Stimulated activated CD4-positive, alpha-beta T cell treated with anti-CD3 and anti-CD28 coated beads, Interleukin-2, amount 100 ng/mL, for 24 hours (primary cell): ENCODE measurements at places on chromosomes 16 and 17.

DNA sequence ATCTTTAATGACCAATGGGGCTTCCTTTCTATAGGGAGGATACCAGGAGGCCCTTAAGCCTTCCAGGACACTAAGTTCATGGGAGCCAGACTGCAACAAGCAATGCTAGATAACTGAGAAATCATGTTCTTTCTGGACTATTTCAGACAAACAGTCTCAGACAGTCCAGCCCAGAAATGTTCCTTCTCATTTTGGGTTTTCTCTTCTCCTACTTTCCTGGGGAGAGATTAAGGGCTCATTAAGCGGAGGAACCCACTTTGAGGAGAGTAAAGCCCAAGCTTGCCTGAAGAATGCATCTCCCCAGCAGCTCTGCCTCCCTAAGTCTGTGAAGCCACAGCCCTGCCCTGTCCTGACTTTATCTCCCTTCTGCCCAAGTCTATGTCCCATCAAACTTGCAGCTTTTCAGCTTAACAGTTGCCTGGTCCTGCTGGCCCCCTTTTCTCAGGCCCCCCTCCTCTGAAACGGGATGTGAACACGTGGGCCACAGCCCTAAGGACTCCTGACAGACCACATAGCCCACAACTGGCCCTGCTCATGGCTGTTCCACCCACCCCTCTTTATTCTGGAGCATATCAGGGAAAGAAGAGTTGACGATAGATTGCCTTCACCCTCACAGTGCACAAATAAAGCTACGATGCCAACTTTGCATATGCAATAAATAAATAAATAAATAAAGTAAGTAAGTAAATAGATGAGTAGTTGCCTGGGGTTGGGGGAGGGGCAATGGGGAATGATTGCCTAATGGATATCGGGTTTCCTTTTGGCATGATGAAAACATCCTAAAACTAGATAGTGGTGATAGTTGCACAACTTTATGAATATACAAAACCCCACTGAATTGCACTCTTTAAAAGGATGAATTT lies 111.0 kb downstream of the N4BP1 start:
- no peak for DNase-seq

GRCh38 chr17:6458460-6458950 lies 14.2 kb downstream of the PIMREG start:
- no peak for DNase-seq

DNA sequence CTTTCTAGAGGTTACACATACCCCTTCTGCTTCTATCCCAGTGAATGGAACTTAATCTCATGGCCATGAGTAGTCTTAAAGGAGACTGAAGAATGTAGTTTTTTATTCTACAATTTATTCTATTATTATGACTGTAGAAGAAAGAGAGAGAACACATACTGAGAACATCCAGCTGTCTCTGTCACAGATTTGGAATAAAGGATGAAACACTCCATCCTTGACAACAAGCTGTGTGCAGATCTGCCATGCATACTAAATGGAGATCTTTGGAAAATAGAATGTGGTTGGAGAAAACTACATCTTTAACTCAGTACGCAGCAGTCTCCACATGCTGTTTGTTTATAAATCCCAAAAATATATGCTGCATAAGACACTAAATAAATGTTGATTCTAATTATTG lies 54.1 kb upstream of the NUDT7 start:
- DNase-seq: no peak

- DNase-seq: no peak
These were observed 9.7 kb upstream of the ARL2BP start for GRCh38 chr16:57235128-57236021.

GRCh38 chr16:27531826-27532800 lies 17.6 kb downstream of the GTF3C1 start:
- DNase-seq: no peak

DNA sequence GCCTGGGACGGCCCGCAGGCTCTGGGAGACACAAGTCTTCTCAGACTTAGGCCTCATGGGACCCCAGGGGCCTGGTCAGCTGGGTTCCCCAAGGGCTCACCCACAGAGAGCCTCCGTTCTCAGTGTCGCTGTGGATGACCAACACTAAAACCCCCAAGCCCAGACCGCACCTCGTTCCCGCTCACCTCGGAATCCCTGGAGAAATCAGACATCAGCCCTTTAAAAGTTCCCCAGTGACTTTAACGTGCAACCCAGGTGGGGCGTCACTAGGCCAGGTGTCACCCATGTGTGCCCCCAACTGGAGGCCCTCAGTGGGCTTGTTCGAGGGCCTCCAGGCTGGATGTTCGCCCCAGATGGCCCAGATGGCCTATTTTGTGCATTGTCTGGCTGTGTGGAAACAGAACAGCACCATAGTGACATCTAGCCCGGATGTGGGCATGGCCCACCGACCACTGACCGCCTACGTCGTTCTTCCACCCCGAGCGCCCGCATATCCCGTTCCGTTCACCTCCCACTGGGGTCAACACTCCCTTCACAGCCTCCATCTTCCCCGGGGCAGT lies 52.3 kb upstream of the DNAH17 start:
- no peak for DNase-seq

- no peak for DNase-seq
These were observed 1.1 kb upstream of the SMTNL2 start for GRCh38 chr17:4583206-4583605.

- no peak for DNase-seq
These were observed 10.6 kb downstream of the RSPRY1 start for GRCh38 chr16:57196753-57197152.

GRCh38 chr17:48996722-48997102 lies 473 bp upstream of the IGF2BP1 start:
- DNase-seq: no peak

DNA sequence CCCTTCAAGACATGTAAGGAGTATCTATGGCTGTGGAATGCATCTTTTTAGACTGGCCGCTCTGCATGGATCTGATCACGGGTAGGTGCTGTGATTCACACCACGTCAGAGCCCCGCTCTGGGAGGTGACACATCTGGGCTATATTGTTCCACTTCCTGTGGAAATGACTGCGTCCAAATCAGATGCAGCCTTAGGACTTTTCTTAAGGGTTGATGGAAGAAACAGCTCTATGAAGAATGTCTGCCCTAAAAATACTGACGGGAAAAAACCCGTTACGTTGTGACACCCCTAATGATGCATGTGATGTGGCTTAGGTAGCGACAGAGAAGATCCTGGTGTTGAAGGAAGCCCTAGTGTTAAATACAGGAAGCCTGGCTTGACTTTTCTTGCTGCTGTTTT lies 12.2 kb downstream of the BANP start:
- peak; percentile 72 for DNase-seq

DNA sequence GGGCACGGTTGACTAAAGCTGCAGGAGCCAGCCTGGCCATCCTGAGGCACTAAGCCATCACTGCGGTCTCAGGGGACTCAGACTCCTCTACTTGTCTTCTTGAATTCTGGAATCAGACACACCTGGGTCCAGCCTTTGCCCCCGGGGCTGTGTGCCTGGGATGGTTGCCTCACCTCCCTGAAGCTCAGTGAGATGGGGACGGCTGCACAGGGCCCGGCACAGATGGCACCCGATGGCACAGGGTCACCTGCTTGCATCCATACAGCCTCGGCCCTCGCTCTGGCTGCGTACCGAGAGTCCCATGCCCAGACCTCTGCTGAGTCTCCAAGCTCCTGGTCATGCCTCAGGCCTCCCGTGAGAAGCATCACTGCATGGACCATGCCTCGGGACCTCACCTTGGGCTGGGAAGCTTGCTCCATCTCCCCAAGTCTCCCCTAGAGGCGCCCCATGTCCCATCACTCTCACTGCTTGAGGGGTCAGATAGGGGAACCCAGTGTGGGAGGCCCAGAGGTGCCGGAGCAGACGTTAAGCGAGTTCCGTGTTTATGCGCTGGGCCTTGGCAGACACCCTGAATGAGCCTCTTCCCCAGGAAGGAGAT lies 316.3 kb downstream of the SEC14L1 start:
- DNase-seq: peak; percentile 58

- no peak for DNase-seq
These were observed 167.7 kb upstream of the CIBAR2 start for GRCh38 chr16:85279825-85280545.

DNA sequence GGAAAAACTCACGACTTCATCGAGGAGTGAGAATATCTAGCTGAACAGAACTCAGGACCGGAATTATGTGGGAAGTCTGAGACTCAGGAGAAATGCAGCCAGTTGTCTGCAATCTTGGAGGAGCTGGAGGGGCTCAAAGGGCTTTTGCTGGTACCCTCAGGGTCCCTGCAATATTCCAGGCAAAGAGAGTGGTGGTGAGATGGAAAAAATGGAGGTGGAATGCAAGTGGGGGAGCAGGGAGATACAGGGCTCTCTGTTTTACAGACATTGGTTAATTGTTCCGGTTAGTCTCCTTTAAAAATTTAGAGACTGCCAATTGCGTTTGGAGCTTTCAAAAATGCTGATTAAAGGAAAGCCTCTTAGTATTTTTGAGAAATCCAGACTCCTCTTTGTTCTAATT lies 18.2 kb upstream of the HP start:
- no peak for DNase-seq

DNA sequence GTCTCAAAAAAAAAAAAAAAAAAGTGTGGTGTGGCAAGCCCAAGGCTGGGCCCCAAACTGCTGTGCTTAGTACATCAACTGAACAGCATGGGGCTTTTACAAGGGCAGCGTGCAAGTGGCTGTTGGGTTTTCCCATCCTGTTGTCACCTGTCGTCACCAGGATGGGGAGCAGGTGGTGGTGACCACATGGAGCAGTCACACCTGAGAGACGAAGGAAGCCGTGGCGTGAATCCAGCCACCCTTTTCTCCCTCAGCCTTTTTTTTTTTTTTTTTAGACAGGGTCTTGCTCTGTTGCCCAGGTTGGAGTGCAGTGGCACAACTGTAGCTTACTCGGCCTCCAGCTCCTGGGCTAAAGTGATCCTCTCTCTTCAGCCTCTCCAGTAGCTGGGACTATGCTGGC lies 4.1 kb upstream of the MRPL58 start:
- DNase-seq: no peak

GRCh38 chr17:29193146-29193545 lies 12.9 kb upstream of the MYO18A start:
- DNase-seq: no peak

DNA sequence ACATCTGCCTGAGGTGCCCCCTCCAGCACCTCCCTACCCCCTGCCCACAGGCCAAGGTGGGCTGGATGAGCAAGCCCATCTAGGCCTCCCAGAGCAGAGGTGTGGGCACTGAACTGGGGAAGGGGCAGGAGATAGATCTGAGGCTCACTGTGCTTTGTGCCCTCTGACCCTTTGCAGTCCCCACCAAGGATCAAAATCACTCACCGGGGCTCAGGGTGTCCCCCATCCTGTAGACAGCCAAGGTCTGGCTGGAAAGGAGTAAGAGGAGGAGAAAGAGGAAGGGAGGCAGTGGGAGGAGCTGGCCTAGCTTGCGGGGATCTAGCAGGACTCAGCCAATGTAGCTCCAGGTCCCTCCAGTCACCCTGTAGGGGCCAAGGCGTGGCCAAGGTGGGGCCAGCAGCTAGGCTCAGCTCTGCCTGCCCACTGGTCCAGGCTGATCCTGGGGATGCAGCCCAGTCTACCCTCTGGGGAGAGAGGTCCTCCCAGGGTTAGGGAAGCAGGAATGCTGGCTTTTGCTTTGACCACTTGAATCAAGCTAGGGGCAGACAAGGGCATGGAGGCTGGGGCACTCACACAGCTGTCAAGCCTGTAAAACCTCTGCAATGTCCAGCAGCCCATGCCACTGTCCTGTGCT lies 1.8 kb downstream of the SLC12A4 start:
- no peak for DNase-seq

DNA sequence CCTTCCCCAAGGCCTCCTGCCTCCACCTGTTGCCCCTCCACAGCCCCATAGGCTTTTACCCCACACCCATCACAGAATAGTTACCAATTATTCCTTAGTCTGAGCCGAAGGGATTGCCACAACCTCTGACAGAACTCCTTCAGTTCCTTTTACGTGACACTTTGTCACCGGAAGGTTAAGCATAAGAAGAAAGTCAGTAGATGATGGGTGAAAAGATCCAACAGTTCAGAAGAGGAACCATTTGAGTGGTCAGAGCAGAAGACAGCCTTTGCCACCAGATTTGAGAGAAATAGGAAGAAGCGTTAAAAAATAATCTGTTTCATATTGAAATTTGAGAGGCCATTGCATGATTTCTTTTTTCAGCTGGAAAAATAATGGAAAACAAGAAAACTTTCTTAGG lies 1.2 kb downstream of the SRR start:
- no peak for DNase-seq

GRCh38 chr17:850851-851763 lies 69.0 kb downstream of the MRM3 start:
- no peak for DNase-seq

- peak; percentile 74 for DNase-seq
These were observed at the start of gene SMARCE1 for GRCh38 chr17:40647624-40648383. Gene SMARCE1, minus strand, starts transcription at chr17:40647818. Its CDS starts 2,016 bp downstream, at chr17:40645802.
